DMS79 (cell line): ENCODE measurements at places on chromosomes 16 and 17.

- no peak for DNase-seq
Observed at GRCh38 chr17:43766413-43767052, 7.9 kb upstream of the SOST start.

DNA sequence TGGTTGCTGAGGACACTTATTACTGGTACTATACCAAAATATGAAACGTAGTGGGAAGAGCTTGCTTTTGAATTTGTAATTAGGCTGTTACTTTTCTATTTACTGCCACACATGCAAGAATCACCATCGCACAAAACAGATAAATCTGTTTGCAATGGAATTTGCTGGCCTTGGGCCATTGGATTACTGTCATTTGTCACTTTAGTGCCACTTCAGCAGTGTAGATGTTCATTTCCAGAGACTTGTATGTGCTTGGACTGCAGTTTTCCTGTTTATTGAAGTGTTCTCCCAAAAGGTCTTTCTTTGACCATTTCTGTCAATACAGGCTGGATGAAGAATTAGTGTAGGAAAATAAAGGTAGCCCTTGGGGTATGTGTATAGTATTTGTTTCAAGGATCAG, 4.5 kb downstream of the USP10 start:
- no peak for DNase-seq

- DNase-seq: no peak
Observed at GRCh38 chr17:61457226-61457983, 5.2 kb downstream of the TBX4 start.

DNA sequence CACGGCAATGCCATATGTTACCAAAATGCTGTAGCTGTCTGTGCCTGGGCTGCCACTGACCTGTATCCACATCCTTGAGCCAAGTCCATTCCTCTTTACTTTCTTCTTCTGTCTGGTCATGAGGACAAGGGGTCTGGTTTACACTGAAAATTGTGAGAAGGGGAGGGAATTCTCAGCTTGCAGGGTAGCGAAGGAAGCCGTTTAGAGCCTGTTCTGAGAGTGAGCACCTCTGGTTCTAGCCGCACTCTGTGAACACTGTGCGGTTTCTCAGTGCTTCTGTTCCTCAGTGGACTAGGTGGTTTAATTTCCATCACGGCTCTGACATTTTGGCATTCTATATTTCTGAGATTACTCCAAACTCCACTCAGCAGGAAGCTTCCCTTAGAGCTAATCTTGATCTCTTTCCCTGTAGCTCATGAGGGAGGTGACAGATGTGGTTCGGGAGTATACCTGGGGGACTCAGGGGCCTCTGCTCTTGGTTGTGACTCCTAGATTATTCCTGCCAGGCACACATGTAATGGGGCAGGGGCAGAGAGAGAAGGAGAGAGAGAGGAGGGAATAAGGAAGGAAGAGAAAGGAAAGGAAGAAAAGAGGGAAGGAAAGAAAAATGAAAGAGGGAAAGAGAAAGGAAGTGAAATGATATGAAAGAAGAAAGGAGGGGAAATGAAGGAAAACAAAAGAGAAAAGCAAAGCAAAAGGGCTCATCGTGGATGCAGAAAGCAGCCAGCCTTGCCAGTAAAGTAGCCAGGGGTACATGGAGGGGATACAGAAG, 14.2 kb upstream of the TBX21 start:
- no peak for DNase-seq

- DNase-seq: no peak
Observed at GRCh38 chr16:73065632-73066330, 17.9 kb upstream of the ZFHX3 start.

GRCh38 chr17:81991684-81992305, 14.4 kb downstream of the ASPSCR1 start:
- peak; percentile 52 for DNase-seq

- no peak for DNase-seq
Observed at GRCh38 chr16:15484662-15485061, 50.3 kb downstream of the BMERB1 start.

GRCh38 chr16:11955713-11956123, 9.3 kb upstream of the TNFRSF17 start:
- DNase-seq: no peak

DNA sequence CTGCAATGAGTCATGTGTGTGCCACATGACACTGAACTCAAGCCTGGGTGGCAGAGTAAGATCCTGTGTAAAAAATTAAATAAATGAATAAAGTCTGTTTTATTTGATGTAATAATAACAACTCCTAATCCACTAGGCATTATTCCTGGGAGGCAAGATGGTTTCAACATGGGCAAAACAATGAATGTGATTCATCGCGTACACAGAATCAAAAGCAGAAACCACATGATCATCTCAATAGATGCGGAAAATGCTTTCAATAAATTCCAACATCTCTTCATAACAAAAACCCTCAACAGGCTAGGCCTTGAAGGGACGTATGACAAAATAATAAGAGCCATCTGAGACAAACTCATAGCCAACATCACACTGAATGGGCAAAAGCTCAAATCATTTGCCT, 195.4 kb downstream of the CDH11 start:
- no peak for DNase-seq

DNA sequence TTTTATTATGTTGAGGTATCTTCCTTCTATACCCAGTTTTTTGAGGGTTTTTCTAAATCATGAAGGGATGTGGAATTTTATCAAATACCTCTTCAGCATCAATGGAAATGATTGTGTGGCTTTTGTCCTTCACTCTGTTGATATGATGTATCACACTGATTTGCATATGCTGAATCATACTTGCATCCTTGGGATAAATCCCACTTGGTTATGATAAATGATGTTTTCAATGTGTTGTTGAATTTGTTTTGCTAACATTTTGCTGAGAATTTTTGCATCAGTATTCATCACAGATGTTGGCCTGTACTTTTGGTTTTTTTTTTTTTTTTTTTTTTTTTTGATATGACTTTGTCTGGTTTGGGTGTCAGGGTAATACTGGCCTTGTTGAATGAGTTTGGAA, 23.1 kb downstream of the CD300LB start:
- DNase-seq: no peak

DNA sequence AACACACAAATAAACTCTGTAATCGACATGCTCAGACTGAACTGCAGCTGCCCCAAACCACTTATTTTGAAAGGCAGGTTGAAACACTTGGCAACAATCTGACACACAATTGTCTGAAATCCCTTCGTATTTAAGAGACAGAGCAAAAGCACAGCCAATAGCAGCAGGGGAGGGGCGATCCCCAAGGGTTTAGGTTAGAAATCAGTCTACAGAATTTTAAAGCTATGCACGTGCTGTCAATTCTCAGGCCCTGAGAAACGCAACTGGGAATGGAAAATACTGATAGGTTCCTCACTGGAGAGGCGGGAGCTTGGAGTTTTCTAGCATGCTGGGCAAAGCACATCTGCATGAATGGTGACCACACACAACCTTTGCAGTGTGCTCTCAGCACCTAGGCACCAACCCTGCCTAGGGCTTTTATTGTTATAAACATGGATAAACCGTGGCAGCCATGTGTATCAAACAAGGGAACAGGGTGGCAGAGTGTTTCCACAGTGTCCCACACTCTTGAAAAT, 168.0 kb downstream of the AATF start:
- peak; percentile 61 for DNase-seq

- DNase-seq: no peak
Observed at GRCh38 chr17:80244871-80245509, 15.7 kb upstream of the RNF213 start.

DNA sequence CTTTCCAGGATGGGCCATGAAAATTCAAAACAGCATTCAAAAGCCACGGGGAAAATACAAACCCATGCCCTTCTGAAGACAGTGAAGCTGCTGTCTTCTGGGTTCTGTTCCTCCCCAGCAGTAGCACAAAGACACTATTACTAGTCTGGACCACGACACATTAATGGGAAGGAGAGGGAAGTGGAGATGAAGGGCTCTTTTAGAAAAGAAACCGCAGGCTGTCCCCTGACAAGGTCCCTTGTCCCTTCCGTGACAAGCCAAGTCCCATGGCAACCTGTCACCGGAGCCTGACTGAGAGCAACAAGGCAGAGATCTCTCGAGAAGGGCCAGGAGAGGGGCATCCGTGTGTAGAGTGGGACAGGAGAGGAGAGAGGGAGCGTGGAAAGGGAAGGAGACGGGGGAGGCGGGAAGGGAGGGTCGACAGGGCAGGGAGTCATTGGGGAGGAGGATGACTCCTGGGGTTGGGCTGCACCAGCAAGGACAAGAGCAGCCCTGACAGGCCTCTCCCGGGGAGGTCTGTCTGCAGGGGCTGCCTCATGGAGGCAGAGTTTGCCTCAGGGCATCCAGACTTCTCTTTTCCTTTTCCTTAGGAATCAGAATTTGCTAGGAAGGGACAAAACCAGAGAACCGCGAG, 436.2 kb downstream of the SLC39A11 start:
- DNase-seq: peak; percentile 44

- DNase-seq: no peak
Observed at GRCh38 chr17:56528696-56529095, 64.8 kb upstream of the NOG start.

DNA sequence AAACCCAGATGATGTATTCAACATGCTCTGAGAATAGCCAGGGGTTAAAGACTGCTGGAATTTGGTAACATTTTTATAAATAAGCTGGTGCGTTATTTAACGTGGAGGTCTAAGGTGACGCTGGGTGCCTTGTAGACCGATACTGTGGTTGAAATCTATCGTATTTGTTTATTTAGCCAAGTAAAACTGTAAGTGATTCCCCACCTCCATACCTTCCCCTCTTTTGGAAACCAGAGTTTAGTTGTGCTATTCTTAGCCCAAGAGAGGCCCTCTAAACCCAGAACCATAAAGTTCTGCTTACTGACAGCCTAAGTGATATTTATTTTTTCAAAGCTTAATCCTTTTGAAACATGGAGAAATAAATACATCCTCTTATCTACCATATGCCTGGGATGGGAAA, 744.5 kb downstream of the WWOX start:
- DNase-seq: no peak

DNA sequence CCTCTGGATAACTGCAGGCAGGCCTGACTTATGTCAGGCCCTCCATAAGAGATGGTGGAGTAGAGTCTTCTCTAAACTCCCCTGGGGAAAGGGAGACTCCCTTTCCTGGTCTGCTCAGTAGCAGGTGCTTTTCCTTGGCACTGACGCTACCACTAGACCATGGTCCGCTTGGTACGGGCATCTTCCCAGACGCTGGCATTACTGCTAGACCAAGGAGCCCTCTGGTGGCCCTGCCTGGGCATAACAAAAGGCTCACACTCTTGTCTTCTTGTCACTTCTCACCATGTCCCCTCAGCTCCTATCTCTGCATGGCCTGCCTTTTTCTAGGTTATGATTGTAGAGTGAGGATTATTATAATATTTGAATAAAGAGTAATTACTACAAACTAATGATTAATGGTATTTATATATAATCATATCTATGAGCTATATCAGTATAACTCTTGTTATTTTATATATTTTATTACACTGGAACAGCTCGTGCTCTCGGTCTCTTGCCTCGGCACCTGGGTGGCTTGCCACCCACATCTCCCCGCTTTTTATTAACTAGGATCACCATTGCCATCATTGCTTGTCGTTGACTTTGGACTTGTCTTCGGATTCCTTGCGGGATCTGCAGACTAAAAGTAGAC, 59.8 kb upstream of the ARL4D start:
- peak; percentile 64 for DNase-seq

DNA sequence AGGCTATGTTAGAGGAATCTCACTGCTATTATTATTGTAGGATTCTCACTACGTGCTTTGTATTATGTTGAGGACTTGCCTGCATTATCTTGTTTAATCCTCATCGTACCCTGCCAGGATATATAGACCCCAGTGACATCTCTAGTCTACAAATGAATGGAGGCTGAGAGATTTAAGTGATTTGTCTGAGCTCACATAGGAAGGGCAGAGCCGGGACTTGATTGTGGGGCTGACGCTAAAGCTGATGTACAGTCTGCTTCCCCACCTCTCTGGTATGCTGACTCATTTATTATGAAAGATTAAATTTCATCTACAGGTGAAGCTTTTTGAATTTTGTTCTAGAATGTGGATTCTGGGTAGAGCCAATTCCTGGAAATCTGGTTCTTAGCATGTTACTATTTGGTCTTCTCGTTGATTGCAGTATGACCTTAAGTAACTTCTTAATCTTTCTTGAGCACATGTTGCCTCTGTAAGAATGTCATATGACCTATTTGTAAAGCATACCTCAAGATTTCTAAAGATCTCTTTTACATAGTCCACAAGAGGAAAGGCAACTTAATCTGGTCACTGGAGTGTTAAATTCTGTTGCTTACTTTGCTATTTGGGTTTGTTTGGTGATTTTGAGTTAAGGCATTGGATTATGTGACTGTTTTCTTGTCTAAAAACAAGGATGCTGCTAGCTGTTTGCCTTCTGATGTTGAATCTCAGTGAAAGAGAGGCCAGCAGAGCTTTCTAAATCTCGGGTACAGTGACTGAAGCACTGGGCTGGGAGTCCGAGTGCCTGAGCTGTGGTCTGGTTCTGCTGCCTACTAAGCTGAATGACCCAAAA, 12.4 kb downstream of the METTL9 start:
- DNase-seq: no peak

DNA sequence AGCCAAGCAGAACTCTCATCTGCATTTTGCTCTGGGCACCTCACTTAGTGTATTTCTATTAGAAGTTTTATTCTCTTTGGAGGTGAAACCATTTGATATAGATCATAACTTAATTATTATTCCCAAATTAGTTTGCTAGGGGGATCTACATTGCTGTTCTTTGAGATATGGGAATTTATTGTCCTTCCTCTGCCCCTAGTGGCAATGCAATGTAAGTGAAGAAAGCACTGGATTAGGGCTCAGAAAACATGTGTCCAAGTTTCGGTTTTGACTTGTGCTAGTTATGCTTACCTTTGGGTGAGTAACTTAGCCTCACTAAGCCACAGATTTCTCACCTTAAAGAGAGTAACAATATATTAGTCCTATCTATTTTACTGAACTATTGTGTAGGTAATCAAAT, 2.9 kb downstream of the KRT39 start:
- no peak for DNase-seq

GRCh38 chr17:77315010-77315409, 174.2 kb downstream of the SEC14L1 start:
- no peak for DNase-seq

GRCh38 chr17:80030730-80031410, 4.8 kb downstream of the TBC1D16 start:
- peak; percentile 43 for DNase-seq

DNA sequence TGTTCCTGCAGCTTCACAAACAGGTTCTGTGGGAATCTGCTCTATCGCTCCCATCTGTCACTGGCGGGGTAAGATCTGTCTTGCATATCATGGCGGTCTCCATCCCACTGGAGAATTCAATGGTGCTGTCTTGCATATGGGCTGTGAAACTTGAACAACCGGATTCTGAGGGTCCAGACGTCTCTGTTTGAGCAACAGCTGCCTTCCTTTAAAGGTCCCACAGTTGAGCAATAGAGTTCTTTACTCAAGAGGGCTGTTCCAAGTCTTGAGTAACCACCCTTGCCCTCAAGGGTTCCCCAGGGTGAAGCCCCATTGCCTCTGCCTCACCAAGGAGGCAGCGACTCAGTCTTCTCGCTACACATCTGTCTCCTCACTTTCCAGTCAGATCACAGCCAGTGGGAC, 50.8 kb downstream of the ZFHX3 start:
- peak; percentile 29 for DNase-seq
